ENCODE measurements at places on chromosomes 3 and 15.

DNA sequence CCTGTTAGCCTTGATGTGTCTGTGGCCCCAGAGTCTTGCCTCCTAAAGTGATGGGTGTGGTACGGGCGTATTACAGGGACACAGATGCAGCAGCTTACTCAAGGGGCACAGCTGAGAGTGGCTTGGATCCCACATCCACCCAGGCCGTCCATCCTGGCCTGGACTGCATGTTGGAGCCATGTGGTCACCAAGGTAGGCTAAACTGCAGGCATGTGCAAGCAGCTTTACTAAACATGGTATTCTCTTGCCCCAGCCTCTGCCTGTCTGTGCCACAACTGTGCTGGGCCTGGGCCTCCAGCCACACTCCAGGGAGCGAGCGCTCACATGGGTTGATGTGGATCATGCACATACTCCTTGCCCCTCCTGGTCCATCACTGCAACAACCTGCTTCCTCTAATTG is 6.1 kb upstream of the GPR62 start:
- DNase-seq: no peak

DNA sequence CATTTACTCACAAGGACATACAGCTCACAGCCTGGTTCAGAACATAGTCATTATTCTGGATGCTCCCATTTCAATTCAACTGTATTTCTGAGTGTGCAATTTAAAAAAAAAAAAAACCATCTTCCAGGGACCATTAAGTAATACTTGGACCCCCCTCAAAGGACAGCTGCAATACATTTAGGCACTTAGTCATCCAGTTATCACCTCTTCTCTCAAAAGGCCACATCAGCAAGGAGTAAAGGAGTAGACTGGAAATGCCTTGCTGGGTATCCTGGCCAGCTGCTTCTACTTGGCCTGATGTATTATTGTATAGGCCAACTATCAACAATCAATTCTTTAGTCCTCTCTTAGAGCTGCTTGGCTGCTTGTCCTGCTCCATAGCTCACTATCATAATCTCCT is 211.4 kb upstream of the SETMAR start:
- DNase-seq: no peak

DNA sequence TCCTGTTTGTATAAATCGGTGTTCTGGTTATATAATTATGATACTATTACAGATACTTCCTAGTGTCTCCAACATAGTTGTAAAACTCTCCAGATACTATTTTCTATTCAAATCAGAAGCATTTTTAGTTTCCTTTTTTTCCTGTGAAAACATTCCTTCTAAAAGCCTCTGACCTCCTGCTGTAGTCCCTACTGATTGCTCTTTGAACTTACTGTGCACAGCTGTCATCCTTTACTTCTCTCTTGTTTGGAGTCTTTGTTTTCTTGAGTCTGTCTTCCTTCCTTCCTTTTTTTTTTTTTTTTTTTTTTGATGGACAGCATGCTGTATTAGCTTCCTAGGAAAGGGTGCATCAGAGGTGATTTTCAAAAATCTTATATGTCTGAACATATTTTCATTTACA is 28.9 kb downstream of the NR2C2 start:
- no peak for DNase-seq

DNA sequence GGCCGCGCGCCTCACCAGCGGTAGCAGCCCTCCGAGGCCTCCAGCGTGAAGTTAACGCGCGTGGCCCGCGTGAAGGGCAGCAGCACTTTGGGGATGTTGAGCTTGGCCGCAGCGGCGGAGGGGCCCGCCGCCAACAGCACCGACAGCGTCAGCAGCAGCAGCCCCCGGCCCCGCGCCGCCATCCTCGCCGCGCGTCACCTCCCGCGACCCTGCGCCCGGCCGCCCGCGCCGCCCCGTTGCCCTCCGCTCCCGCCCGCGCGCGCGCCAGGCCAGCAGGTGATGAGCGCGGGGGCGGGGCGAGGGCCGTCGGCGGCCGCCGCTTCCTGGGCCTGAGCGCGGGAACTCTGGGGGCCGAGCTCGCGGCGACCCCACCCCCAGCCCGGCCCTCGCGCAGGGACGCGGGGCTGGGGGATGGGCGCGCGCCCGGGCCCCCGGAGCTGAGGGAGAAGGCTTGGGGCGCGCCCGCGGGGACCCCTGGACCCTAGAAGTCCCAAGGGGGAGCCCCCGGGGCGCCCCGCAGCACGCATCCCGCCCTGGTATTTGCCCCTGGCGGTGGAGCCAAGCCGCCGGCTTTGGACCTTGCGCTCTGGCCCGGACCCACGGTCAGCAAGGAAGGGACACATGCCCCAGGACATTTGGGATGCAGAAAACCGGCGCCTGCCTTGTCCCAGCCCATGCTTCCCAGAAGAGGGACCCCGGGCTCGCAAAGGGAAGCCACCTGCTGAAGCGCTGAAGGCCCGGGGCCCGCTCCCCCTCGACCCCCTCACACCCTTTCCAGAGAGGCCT is at the start of gene NUP210:
NUP210 (minus strand) TSS at position 278 of the 786 bp plus-strand sequence; CDS start at position 182, 96 bp downstream.
- peak; percentile 55 for DNase-seq

- DNase-seq: no peak
Measured at GRCh38 chr3:87997298-87997697, 61.5 kb downstream of the CGGBP1 start.

All from stimulated activated CD8-positive, alpha-beta memory T cell treated with anti-CD3 and anti-CD28 coated beads, Interleukin-4, amount 100 ng/mL, for 24 hours (primary cell).